ENCODE measurements at places on chromosomes 7 and 10.
A peak's percentile ranks its signal among the peaks of the same experiment; 100 is the strongest.

DNA sequence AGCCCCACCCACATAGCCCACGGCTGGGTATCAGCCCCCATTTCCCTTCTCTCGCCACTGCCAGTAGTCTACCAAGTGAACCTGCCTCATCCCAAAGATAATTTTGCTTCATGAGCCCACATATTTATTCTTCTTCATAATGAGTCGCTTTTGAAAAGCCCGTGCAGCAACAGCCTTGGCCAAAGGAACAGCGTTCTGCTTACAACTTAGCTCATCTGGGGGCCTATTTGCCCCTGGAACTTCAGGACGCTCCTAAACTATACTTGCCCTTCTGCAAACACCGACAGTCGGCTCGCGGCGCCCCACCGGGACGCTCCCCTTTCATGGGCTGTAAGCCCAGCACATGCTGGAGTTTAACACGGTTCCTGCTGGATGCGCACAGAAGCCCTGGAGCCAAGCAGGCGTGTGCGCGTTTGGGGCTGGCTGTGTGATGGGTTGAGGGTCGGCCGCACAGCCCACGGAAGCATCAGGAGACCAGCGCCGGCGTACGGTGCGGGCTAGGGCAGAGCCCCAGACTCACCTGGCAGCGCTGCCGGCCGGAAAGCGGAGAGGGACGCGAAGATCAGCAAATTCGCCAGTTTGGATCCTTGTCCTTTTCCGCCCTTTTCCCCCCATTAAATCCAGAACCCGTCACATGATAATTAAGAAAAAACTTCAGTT lies 370 bp downstream of the TMEM60 start:
- no peak for DNase-seq

GRCh38 chr7:70313271-70313670 lies 715.0 kb downstream of the AUTS2 start:
- no peak for DNase-seq

- no peak for DNase-seq
These were observed 39.4 kb downstream of the ADRA2A start for GRCh38 chr10:111116211-111116610.

DNA sequence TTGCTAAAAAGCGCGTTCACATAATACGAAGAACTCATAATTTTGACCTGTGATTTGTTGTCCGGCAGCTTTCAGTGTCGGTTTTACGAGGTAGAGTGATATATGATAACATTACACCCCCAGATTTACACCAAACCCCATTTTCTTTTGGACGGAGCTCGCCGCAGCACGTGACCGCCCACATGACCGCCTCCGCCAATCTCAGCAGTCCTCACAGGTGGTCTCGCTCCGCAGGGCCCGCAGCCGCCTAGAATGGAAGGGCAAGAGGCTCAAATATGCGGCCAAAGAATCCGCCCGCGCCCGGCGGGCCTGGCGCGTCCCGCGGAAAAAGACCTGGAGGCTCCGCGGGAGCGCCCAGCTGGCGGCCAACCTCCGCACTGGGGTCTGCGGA lies at the start of gene HOXA7:
HOXA7 (minus strand) TSS at position 168 of the 391 bp plus-strand sequence; CDS start at position 38, 130 bp downstream.
- no peak for DNase-seq

DNA sequence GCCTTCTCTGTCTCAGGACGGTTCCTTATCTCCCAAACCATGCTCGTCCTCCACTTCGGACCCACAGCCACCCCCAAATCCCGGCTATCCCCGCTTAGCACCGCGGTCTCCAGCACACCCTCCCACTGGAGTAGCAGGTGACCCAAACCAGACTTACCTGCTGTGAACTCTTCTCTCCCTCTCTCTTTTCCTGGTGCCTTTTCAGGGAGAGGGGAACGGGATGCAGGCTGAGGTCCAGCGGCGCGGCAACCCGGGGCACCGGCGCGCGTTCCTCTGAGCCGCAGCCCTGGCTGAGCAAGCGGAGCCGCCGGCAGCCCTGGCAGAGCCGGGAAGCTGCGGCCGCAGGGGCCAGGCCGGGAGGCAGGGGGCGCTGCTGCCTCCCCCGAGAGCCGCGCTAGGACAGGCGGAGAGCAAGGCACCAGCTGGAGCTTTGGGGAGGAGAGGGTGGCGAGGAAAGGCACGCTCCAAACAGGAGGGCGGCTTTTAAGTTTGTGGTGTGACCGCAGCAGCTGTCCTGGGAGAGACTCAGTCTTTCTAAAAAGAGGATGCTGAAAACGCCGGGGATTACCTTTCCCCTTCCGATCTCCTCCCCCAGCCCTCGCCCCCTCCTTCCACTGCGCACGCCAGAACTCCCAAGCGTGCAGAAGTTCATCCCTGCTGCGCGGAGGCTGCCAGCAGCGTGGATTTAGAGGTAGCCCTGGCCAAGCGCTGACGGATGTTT lies at the start of gene SEMA3D:
SEMA3D (minus strand) TSS at position 536 of the 721 bp plus-strand sequence. CDS start 65,165 bp downstream, outside the sequence.
- DNase-seq: peak; percentile 0

GRCh38 chr10:69842882-69843281 lies 41.2 kb downstream of the COL13A1 start:
- DNase-seq: no peak

- no peak for DNase-seq
These were observed 321.7 kb upstream of the LRGUK start for GRCh38 chr7:133805426-133805825.

GRCh38 chr7:155310425-155311114 lies 12.9 kb downstream of the INSIG1 start:
- DNase-seq: no peak

DNA sequence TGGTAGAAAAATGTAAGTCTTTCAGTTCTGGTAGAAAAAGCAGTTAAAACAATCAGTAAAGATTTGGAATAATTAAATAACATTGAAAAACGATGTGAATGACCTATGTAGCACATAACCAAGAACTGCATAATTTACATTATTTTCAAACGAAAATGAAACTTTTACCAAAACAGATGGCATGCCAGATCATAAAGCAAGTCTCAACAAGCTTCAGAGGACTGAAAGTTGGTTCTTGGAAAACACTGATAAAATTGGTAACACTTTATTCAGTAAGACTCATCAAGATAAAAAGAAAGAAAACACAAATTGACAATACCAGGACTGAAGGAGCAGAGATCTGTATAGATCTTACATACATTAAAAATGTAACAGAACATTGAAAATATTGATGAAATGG lies 92.8 kb downstream of the VIPR2 start:
- no peak for DNase-seq

GRCh38 chr10:5599613-5600520 lies 66.5 kb downstream of the ASB13 start:
- no peak for DNase-seq

DNA sequence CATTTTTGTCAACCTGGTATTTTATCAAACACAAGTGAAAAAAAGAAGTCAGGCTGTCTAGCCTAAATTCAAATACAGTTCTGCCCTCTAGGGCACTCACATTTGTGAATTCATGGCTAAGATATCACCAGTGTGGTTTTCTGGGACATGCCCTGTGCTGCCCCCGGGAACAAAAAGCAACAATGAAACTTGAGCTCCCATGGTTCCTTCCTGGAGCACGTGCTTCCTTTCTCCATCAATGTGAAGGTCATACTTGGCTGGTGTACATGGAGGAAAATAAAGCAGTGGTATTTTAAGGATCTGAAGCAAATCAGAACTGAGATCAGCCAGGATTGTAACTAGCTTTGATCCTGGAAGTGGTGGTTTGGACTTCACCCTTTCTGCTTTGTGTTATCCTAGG lies 128.9 kb upstream of the FRMD4A start:
- no peak for DNase-seq

DNA sequence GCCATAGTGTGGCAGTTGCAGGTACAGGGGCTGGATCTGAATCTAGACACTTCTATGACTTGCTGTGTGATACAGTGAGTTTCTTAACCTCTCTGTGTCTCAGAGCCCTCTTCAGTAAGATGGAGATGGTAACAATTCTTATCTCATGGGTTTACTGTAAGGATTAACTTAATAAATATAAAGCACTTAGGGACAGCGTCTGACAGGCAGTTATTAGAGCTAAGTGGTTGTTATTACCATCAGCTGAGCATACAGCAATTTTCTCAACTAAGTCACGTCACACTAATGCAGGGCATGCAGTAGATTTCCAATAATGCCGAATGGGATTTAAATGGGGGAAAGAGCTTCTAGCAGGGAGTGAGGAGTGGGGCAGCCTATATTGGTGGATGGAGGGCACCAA lies 162.6 kb downstream of the SH2D4B start:
- DNase-seq: no peak

- no peak for DNase-seq
These were observed 149.2 kb downstream of the DYNC1I1 start for GRCh38 chr7:95921543-95921942.

DNA sequence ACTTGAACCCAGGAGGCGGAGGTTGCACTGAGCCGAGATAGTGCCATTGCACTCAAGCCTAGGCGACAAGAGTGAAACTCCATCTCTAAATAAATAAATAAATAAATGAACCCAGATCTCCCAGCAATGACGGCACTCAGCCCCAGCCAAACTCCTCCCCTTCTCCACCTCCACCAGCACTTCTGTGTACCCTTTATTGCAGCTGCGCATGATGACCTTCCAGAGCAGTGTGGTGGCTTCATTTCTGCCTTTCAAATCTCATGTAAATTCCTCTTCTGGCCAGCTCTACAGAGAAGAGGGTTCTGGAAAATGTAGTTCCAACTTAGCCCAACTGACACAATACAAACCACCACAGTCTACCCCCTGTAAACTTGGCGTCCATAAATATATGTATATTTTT lies 108.5 kb downstream of the SLC37A3 start:
- DNase-seq: no peak

GRCh38 chr7:120064565-120064964 lies 208.4 kb upstream of the KCND2 start:
- DNase-seq: no peak

DNA sequence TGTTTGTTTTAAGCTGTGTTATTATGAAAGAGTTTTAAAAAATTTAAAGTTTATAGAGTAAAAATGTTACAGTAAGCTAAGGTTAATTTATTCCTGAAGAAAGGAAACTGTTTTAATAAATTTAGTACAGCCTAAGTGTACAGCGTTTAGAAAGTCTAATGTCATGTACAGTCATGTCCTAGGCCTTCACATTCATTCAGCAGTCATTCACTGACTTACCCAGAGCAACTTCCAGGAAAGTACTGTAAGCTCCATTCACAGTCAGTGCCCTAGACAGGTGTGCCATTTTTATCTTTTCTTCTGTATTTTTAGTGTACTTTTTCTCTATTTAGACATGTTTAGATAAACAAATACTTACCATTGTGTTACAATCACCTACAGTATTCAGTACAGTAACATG lies 126.8 kb downstream of the TPK1 start:
- no peak for DNase-seq

DNA sequence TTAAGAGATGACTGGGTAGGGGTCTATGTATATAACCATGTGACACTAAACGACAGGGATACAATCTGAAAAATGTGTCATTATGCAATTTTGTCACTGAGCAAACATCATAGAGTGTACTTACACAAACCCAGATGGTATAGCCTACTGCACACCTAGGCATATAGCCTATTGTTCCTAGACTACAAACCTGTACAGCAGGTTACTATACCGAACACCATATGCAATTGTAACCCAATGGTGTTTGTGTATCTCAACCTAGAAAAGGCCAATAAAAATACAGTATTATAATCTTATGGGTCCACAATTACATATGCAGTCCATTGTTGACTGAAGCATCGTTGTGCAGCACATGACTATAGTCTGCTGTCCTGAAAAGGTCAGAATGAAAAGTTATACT lies 22.9 kb downstream of the STRIP2 start:
- DNase-seq: no peak

DNA sequence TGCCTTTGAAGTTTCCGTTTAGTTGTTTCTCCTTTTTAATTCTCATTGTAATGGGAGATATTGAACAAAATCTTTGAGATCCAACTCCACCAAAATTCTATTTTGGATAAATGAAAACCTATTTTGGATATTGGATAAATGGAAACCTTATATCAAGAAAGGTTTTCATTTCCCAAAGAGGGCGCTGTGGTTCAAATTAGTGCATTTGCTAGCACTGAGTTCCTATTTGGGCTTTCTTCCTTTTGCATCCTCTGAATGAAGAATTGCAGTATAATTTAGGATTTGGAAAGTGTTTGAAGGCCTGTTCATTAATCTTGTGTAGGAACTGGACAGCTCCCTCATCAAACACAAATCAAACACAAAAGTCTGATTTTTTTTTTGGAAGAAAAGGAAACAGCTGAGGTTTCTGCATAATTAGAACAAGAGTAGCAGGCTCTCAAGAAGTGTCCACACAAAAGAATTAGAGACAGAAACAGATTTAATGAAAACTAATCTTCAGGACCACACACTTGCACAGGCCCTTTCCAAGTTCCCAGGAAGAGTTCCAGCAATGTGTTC lies 80.8 kb upstream of the KLF14 start:
- DNase-seq: no peak

GRCh38 chr7:77466450-77466849 lies 50.3 kb upstream of the GSAP start:
- DNase-seq: no peak

DNA sequence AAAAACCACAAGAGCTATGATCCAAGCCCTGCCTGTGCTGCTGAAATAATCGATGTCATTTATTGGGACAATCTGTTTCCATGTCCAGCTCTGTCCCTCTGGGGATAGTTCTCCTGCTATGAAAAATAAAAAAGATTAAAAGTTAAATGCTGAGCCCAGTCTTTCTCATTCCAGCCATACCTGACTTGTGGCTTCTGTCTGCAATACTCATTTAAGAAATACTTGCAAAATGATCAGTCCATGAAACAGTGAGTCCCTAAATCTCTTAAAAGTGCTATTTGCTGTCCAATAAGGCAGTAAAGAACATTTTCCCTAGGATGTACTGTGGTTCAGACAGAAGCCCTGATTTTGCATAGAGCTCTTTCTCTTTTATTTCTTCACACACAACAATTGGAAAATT lies 91.7 kb downstream of the SLC16A9 start:
- DNase-seq: no peak

DNA sequence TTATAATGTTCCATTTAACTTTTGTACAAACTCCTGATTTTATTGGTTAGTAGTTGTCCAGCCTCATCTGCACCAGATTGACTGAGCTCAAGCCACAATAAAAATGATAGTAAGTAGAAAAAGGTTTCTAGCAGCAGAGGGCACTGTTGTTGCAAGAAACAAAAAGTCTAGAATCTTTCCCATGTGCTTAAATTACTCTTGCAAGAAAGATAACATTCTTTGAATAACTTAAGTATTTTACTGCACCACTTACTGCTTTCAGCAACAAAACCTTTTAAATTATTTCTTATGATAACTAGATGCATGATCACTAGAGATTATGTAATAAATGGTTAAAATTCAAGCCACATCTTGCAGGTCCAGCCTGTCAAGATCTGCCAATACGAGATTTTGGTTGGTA lies 27.0 kb downstream of the LMOD2 start:
- DNase-seq: peak; percentile 53
